ENCODE measurements at places on chromosomes 5 and 9.

GRCh38 chr5:113735751-113736150, 222.3 kb downstream of the YTHDC2 start:
- DNase-seq = no peak

DNA sequence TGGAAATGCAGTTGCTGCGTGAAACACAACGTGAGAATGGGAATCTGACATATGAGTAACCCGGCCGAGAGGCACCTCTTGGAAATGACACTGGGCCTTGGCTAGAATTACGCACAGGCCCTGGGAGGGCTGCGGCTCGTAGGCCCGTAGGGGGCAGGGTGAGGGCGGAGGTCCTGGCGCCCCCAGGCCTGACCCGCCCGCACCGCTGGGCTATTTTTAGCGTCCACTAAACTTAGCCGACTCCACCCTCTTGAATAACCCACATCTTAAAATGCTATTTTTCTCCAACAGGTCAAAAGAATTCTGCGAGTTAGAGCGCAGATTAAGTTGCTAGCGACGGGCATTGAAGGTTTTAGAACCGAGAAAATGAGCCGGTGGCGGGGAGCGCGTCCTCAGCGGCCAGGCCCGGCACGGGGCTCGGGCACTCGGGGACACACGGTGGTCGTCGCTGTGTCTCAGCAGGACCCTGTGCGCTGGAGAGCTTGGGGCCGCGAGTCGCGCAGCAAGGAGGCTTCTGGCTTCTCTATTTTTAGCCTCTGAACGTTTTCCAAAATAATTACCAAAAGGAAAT, 168.5 kb downstream of the AUH start:
- peak; percentile 55 for DNase-seq

DNA sequence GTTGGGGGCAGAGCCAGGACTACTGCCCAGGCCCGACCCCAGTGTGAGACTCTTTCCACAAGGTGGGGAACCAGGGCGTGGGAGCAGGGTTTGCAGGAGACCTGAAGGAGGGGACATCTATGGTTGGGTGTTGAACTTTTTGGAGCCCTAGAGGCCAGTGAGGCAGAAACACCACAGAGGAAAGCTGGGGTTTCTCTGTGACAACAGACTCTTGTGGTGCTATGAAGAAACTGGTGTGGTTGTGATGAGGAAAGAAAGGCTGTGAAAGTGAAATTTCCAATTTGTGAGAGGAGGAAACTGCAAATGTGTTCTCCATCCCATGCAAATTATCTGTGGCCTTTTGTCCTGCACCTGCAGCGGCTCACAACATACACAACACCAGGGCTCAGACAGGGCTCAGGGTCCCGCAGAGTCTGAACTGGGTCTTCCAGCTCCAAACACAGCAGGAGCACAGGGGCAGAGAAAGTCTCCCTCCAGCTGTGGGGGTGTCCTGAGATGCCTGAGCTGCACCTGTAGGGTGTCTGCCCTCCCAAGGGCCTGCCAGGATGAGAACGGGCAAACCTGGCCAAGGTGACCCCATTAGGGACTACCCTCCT, 51.4 kb upstream of the GRHPR start:
- DNase-seq = no peak

DNA sequence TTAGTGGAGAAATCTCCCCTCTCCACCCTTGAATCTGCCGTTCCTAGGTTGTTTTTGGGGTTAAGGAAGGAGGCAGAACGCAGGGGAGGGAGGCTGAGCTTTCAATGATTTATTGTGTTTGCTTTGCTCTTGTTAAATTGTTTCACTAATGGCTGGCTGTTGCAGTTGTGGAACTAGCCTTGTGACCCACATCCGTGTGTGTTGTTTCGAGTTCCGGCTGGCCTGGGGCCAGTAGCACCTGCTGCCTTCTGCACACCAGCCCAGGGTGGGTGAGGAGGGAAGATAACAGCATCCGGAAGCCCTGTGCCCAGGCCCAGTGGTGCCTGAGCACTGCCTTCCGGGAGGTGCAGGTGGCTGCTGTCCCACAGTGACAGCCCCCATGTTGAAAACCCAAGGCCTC, 3.6 kb downstream of the ERGIC1 start:
- no peak for DNase-seq

- peak; percentile 9 for DNase-seq
Measured at GRCh38 chr5:891117-891836, 1.3 kb downstream of the BRD9 start.

DNA sequence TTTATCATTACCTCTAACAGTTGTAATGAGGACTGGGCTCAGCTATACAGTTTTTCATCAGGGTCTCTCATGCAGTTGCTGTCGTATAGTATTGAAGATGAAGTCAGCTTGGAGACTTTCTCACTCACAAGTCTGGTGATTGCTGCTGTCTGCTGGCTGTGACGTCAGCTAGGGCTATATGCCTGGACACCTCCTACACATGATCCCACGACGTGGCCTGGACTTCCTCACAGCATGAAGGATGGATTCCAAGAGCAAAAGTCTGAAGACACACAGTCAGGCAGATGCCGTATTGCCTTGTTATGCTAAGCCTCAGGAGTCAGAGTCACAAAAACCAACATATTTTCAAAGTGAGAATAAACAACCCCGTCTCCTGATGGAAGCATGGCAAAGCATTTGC, 193.3 kb downstream of the LURAP1L start:
- peak; percentile 23 for DNase-seq

GRCh38 chr5:139075066-139076050, 122.8 kb downstream of the SIL1 start:
- DNase-seq = no peak

DNA sequence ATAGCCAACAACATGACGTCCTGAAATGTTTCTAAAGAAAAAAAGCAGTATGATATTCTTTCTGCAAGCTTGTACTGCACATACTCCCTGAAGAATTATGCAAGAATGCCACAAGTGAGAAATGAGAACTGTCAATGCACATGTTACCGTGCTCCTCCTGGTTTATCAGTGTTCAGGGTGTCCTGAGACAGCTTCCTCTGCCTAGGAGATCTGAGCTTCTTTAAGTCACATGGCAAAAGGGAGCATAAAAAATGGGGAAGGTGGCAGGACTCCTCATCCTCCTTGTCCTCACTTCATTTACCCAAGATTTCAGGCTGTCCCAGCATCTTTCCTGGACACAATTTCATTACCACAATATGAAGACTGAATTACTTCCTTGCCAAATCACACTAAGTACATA, 238.2 kb downstream of the GLIS3 start:
- no peak for DNase-seq

GRCh38 chr5:44943647-44944046, 134.9 kb downstream of the MRPS30 start:
- no peak for DNase-seq

GRCh38 chr9:120852240-120853010, 9.7 kb upstream of the PSMD5 start:
- no peak for DNase-seq

- DNase-seq = no peak
Measured at GRCh38 chr9:20553558-20554149, 68.6 kb downstream of the MLLT3 start.

DNA sequence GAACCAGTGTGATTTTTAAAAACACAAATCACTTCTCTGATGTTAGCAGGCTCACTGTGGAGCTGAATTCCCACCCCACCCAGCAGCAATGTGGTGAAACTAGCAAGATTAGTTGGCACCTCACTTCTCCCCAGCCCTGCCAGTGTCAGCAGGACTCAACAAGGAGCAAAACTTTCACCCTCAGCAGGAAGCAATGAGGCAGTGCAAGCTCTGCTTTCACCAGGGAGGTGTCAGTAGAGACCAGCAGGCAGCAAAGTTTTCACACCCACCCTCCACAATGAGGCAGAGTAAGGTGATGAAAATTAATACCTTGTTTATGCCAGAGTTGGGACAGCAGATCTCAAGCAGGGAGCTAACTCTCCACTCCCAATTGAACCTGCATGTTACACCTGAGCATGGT, 565.0 kb downstream of the CETN3 start:
- no peak for DNase-seq

DNA sequence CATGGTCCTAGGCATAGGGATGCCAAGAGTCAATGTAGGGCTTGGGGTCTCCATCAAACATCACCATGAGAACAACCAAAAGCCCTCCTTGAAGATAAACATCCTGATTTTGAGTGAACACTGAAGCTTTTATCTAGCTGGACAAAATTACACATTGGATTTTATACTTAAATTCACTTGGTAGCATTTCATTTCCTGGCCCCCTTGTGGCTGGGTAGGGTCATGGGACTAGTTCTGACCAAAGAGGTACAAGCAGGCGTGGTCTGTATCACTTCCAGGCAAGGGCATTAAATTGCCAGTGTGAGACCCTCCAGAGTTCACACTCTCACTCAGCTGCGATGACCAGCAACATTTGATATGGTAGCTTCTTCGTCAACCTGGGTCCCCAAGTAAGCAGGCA, 320.3 kb downstream of the ACTL7B start:
- peak; percentile 3 for DNase-seq

GRCh38 chr9:114006931-114007691, 71.0 kb downstream of the AMBP start:
- DNase-seq = no peak

GRCh38 chr5:25119650-25120049, 474.9 kb upstream of the CDH10 start:
- DNase-seq = no peak

DNA sequence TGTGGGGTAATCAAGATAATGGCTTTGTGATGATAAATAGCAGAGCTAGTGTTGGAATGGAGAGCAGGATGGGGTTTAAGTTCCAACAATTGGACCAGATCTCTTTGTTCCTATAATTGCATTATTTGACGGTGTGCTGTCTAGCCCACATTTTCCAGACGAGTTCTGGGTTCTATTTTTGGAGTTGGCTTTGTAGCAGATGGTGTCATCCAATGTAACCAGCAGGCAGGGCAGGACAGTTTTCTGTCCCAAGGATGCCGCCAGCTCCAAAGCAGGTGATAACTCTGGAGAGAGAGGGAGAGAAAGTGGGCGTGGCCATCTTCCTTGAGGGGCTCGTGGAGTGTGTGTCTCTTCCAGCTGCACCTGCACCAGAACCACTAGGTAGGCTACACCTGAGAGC, 251.3 kb downstream of the KIF4B start:
- peak; percentile 15 for DNase-seq

DNA sequence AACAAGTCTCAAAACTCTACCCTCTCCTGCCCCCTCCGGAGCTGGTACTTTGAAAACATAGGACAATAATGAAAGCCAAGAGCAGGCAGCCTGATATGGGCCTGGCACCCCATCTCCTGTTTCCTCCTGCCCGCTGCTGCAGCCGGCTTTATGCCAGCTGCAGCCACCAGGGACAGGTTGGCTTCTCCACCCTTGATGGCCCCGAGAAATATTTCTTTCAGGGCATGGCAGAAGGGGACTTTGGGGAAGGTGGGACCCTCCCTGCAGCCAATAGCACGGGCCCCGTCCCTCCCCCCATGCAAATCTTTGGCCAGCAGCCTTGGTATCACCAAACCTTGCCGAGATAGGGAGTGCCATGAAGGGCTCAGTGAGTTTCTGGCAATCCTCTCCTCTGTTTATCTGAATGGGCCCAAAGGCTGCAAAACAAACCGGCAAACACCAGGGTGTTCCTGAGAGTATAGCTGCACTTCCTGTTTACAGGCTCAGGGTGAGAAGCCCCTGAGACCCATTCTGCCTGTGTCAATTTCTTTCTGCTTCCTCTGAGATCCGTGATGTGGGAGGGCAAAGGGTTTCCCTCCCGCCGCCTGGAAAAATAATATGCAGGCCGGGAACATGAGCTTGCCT, 73.4 kb upstream of the BOD1 start:
- DNase-seq = no peak

GRCh38 chr5:135085133-135085935, 51.3 kb upstream of the PITX1 start:
- DNase-seq = no peak

- DNase-seq = no peak
Measured at GRCh38 chr5:84131372-84131771, 253.3 kb downstream of the EDIL3 start.

DNA sequence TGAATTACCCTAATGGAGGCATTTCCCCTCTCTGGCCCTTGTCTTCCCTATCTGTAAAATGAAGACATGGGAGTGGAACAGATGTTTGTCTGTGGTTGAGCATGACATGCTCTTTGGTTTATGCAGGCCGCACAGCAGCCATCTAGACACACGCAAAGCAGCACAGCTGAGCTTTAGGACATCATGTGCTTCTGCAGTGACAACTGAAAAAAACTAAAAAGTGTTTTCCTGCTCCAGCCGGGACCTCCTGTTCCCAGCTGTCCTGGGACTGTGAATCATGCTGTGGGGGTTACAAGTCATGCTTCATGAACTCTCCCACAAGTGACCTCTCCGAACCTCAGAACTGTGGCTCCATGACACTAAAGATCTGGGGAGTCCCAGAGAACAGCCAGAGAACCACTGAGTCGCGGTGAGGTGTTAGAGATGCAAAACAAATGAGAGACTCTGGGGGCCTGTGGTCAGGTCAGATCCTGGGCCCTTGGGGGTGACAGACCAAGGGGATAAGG, 1.7 kb downstream of the SMIM3 start:
- DNase-seq = no peak

GRCh38 chr9:89179540-89179894, 899 bp upstream of the SHC3 start:
- no peak for DNase-seq

GRCh38 chr5:167912941-167913665, 378.3 kb upstream of the WWC1 start:
- no peak for DNase-seq

GRCh38 chr9:131667576-131667975, 72.3 kb downstream of the RAPGEF1 start:
- DNase-seq = no peak

DNA sequence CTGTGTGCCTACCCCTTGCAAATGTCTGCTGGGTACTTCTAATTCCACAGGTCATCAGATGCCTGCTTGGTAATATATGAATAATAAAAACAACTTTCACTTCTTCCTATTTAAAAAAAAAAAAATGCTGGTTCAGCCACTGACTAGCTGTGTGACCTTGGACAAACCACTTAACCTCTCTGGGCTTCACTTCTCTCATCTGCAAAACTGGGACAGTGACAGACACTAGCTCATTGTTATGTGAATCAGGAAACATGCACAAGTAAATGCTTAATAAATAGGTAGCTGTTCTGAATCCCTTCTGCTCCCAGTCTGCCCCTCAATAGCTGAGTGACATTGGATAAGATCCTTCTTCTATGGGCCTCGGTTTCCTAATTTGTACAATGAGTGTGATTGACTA, 62.6 kb upstream of the HAND1 start:
- no peak for DNase-seq

GRCh38 chr9:87115785-87116184, 168.5 kb upstream of the GAS1 start:
- DNase-seq = no peak

- no peak for DNase-seq
Measured at GRCh38 chr9:69936427-69936826, 107.2 kb upstream of the MAMDC2 start.

DNA sequence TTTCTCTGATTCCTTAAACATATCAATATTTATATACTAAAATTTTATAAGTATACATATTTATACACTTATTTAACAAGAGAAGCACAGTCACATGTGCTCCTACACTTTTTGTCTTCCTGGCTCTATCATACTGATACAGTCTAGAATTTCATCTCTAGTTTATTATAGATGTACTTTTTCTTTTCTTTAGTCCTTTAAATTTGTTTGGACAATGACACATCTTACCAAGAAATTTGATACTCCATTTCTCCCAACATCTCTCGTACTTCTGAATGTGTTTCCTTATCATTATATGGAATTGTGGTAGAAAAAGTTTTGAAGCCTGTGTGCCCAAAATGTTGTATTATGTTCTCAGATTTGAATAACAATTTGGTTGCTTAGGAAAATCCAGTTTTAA, 104.6 kb downstream of the DMRT2 start:
- DNase-seq = no peak

- DNase-seq = no peak
Measured at GRCh38 chr9:89144238-89144637, 34.4 kb downstream of the SHC3 start.

GRCh38 chr9:37952731-37953130, 48.8 kb upstream of the SLC25A51 start:
- DNase-seq = no peak

All from SK-N-DZ (cell line).